Stimulated activated CD4-positive, alpha-beta T cell treated with anti-CD3 and anti-CD28 coated beads, Interleukin-1b, Interleukin-23, amount 100 ng/mL, for 1 hour (primary cell): ENCODE measurements at places on chromosomes 6 and 20.

- no peak for DNase-seq
Measured at GRCh38 chr6:132780770-132781371, 17.6 kb downstream of the SLC18B1 start.

DNA sequence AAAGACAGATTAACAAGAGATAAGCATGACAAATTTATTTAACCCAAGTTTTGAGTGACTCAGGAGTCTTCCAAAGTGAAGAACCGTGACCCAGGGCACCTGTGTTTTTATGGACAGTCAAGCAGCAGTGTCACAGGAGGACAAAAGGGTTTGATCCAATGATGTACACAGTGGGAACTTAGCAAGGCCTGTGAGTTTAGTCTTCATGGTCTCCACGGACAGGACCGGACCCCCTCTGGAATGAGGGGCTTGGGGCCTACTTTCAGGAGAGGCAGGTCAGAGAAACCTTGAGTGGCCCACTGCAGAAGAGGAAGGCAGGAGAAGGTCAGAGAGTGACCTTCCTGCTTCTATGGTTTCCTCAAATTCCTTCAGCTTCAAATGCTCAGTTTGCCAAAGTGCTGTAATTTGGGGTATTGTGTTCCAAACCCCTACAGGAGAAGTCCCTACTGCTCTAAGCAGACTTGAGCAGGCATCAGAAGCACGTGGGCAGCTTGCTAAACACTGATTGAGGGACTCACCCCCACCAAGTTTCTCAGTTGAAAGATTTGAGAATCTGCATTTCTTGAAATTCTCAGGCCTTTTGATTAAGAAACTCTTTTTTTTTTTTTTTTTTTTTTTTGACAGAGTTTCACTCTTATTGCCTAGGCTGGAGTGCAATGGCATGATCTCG, 26.4 kb upstream of the ZMYND8 start:
- no peak for DNase-seq

DNA sequence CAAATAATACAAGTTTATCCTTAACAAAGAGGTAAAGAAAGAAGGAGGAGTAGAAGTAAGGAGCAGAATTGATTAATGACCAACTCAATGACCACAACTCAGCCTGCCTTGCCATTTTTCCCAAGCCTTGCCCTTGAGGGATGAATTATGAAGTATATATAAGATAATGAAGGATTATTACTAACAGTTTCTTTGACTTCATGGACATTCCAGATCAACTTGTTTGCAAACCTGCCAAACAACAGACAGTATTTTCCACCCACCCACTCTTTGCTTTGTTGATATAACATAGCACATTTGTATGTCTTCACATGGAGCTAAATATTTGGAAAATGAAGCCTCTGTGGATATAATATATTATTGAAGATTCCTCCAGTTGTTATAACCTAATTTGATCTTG, 9.9 kb upstream of the C6orf141 start:
- DNase-seq = no peak

DNA sequence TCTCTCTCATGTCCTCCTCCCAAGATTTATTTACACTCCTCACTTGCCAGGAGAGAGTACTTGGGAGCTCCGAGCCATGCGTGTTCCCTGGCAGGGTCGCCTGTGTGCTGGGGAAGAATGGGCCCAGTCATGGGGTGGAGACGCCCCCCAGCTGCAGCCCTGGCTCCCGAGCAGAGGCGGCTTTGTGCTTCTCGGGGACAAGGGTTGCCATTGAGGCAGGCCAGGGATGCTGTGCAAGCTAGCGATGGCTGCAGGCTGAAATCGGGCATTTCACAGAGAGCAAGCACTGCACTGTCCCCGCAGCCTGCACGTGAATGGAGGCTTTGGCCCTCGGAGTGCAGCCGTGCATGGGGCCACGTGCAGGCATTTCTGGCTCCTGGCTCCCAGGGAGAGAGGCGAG, 23.8 kb downstream of the PHACTR3 start:
- DNase-seq = no peak

DNA sequence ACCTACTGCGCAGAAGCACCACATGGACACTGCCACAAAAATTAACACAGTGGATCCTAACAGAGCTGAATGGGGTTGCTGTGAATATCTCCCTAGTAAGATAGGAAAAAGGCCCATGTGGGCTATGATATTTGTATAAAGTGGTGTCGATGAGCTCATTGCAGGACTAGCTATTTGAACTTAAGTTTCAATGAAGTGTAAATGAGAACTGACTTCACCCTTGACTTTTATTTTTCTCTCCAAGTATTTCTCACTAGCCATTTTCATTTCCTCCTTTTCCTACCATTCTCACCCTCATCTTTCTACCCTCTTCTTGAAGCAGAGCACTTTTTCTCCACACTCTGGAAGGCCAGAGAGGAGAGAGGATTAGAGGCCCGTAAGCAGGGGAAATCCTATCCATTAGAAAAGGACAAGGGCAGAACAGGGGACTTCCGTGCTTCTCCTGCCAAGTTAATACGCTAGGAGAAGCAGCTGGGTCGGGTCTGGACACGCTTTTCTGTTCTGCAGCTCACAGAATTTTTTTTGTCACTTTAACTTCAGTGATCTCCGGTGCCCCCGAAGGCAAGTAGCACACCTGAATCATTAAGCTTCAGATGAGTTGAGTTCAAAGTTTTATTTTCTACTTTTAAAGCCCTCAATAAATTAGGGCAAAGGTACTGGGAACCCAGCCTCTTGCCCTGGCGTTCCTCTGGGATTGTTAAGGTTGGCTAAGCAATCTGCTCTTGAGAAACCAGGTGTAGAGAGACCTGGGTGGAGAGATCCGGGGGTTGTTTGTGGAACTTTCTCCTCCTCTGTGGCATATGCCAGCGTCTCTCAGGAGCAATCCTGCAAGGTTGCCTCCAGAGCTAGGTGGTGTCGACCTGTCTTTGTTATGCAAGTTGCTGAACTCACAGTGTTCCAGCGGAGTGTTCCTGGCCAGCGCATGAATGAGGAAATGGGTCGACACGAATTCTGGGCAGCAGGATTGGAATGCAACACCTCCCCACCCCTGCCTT, 56.2 kb upstream of the ARID1B start:
- DNase-seq = no peak

GRCh38 chr6:47109281-47109680, 67.1 kb upstream of the ADGRF1 start:
- DNase-seq = no peak

GRCh38 chr6:14060971-14061370, 56.6 kb upstream of the CD83 start:
- DNase-seq = no peak

- DNase-seq = no peak
Measured at GRCh38 chr20:17868151-17868550, 100.4 kb downstream of the SNX5 start.

DNA sequence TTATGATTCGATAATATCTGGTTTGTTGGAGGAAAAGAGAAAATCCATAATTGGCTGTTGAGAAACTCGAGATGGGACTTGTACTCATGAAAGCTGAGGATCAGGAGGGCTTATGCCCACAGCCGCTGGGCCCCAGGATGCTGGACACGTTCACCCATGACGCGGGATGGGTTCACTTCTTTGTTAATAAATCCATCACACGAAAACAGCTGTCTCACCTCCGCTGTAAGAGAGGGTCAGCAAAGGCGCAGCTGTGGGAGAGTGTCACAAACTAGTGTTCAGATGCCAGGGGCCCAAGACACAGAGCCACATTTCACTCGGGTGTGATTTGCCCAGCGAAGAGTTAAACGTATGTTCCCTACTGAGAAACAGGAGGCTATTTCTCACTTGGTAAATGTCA, 315.1 kb downstream of the THBS2 start:
- DNase-seq = no peak

- no peak for DNase-seq
Measured at GRCh38 chr6:89888871-89889270, 5.4 kb upstream of the GJA10 start.

GRCh38 chr20:50562262-50562701, 52.1 kb downstream of the PTPN1 start:
- no peak for DNase-seq

DNA sequence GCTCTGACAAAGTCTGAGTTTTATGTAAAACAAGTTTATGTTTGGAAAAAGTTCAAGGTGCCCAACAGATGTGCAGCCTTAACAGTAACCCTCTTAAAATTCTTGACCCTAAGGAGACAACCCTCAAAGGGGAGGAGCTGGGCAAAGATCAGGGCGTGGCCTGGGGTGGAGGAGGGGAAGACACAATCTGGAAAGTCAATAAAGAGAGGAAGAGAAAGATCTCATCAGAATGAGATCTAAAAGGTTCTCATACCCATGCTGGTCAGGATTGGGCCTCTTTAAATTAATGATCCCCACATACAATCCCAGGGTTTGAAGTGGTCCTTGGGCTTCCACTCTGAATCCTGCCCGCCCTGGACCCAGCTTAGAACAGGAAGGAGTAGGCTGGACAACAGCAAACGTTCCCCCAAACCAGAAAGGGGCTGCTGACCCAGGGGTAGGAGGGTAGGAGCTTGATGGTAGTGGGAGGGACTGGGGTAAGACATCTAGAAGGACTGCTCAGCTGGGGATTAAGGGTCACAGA, 33.0 kb downstream of the FOXP4 start:
- DNase-seq = no peak

DNA sequence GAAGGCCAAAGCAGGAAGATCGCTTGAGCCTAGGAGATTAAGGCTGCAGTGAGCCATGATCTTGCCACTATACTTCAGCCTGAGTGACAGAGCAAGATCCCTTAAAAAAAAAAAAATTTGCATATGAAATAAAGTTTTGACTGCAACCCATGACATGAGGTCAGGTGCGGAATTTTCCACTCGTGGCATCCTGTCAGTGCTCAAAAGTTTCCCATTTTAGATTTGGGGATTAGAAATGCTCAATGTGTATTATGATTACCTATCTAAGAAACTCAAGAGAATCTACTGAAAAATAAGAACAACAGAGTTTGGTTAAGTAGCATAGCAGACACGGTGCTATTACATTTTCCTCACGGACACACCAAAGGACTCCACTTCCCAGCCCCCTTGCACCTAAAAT, 11.7 kb downstream of the SLC23A2 start:
- DNase-seq = no peak

DNA sequence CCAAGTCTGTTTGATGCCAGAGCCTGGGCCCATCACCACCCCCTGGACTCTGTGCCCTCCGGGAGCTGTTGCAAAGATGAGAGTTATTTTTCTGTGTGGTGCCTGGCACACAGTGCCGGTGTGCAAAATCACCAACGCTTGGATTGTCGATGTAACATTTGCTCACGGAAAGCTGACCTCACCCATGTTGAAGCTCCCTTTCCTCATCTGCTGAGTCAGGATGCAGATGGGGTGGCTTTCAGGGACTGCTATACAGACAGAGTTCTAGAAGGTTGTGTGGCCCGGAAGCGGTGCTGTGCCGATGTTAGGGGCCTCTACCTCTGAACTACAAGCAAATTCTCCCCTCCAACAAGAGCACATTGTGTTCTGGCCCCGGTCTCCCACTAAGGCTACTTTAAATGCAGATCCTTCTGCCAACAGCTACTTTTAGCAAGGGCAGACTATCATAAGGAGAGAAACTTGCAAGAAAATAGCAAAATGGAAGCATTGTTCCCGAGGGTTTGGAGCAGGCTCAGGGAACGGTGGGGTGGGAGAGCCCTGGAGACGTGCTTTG, 34.0 kb downstream of the EYA2 start:
- no peak for DNase-seq

DNA sequence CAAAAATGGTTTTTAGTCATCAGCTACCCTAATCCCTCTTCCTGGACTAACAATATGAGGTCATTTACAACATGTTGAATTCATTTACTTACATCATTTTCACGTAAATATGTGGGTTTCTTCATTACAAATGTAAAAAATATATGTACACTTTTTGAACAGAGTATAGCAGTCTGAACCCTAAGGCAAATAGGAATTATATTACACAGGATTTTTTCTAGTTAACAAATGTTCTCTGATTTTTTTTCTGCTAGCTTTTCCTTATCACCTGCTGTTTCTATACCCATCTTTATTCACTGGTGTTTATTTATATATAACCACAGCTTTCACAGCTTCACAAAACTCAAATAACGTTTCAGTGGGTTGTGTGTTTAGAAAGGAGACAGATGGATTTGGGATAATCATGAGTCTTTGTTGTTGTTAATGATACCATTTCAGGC, 21.0 kb upstream of the CD2AP start:
- no peak for DNase-seq

GRCh38 chr6:117653949-117654348, 21.3 kb upstream of the NUS1 start:
- DNase-seq = no peak

DNA sequence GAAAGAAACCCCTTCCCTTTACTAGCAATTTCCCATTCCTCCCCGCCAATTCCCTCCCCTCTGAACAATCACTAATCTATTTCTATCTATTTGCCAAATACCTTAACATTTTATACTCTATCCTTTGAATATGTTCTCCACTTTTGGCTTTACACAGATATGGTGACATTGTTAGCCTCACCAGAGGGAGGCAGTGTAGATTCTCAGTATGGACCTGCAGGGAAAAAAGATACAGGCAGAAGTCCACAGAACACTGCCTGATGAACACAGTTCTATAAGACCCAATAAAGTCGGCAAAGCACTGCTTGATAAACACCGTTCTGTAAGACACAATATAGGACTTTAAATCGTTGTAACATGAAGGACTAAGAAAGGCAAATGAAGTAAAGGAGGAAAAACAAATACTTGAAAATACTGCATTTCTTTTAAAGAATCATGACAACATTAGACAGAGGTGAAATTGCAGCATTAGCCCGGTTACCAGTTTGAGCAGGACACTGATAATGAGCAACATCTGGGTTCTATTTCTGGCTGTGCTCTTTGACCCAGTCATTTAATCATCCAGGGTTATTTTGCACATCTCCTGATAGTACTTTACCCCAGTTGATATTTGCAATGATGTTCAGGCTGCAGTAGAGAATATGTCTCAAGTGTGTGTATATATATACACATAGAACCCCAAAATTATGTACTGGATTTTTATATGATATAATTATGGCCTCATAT, 296.8 kb downstream of the UTRN start:
- DNase-seq = no peak

GRCh38 chr6:122401104-122401503, 1.7 kb downstream of the HSF2 start:
- no peak for DNase-seq

- no peak for DNase-seq
Measured at GRCh38 chr6:25434921-25435320, 155.7 kb downstream of the CARMIL1 start.
